Stimulated activated CD4-positive, alpha-beta T cell treated with anti-CD3 and anti-CD28 coated beads, Interleukin-2, amount 100 ng/mL, for 48 hours (primary cell): ENCODE measurements at places on chromosomes 7 and 10.
A peak's percentile ranks its signal among the peaks of the same experiment; 100 is the strongest.

DNA sequence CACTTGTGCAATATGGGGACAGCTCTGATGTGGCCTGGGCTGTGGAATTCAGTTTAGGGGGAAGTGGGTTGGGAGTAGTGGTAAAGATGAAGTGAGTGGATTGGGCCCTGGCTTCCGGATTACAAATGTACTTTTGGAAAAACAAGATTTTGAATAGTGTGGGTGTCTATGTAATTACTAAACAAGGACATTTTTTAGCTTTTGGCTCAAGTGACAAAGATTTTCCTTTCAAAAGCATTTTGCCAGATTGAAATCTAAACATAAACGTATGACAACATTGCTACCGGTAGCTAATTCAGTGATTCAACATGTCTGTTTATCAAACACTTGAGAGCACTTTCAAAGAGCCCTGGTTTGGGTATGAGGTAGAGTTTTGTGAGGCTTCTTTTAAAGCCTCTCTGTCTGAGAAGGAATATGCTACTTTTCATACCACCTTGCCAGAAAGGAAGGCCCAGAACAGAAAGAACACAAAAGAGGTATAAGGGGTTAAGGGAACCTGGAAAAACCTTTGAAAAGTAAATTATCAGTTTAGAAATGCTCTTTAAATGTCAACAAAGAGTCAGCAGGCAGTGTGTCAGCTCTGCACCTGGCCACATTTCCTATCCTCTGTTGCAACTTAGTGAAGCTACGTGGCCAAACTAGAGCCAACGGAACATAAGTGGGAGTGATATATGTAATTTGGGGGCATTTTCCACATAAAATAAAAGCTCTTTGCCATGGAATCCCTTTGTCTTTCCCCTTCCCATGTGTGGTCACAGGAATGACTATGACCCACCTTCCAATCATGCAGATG lies 516.1 kb downstream of the NRG3 start:
- DNase-seq: no peak

GRCh38 chr10:132685101-132685891 lies 100.7 kb downstream of the NKX6-2 start:
- DNase-seq: no peak

- no peak for DNase-seq
Measured at GRCh38 chr7:50956522-50957155, 173.9 kb upstream of the GRB10 start.

GRCh38 chr7:133139350-133139749 lies 57.5 kb upstream of the CHCHD3 start:
- DNase-seq: no peak

DNA sequence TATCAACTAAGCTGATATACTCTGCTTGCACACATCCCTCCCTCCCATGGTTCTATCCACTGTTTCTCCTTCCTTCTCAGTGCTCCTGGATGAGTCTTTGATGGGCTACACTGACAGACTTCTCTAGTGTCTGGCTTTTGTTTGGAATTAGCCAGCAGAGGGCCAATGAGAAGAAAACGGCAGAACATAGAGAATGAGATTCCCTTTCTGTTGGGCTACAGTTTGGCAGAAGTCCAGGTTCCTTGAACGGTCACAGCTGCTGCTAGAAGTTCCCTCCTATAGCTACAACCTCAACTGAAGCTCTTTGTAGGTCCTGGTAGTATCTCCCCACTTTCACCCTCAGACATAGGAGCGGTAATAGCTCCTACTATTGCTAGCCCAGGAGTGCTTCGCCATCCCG lies 251.1 kb upstream of the LRRN3 start:
- DNase-seq: no peak

DNA sequence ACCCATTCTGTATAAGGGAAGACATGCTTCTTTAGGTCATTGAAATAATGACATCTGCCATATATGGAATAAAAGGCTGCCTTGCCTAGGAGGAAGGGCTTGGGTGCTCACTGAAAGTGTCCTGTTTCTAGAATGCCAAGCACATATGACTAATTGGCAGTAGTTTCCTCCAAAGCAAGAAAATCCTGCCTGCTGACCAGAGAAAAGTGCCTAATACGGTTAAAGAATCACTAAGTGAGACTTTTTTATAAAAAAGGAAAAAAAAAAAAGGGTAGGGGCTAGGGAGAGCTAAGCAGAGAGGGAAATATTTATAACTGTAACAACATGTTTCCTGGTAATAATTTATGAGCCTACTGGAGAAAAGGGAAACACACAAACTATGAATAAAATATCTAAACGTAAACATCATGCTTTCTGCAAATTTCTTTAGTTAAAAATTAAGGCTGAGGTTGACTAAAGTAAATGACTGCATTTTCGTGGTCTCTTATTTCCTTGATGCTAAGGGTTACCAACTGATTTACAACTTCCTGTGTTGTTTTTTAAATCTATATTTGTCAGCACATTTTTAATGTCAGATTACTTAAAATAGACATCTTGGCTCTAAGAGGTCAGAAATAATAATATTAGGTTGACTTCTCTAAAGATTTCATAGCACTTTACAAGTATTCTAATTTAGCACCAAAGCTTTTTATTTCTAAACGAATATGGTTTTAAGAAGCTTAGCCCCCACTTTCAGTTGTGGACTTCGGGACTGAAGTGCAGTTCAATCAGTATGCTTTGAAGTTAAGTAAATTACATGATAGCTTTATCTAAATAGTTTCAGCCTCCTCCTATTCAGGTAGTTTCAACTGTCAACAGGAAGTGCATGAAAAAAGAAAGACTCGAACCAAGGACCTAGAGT lies 89.6 kb downstream of the CABCOCO1 start:
- no peak for DNase-seq

GRCh38 chr7:79531905-79532664 lies 78.6 kb upstream of the MAGI2 start:
- no peak for DNase-seq

GRCh38 chr7:75771224-75771623 lies 787 bp downstream of the CCL26 start:
- no peak for DNase-seq

DNA sequence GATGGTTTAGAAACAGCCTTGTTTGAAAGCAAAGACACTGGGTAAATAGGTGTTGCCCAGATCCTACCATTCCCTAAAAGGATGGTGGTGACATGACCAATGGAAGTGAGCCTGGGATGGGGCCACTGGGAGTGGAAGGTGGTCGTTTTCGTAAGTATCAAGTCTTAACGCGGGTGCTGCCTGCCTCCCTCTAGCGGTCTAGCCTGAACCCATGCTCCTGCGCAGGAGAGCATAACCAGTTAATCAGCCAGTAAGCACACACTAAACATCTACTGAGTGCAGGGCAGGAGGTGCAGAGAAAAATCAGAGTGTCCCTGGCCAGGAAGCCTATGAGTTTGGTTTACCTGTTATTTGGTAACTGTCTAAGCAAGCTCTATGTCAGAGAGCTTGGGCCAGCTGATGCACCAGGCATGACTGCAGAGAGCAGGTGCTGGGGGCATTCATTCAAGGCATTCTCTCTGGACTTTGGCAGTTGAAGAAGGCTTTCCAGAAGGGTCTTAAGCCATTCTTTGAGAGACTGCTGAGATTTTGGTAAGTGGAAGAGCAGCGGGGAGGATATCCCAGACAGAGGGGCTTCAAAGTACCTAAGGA lies 930 bp downstream of the GARIN1A start:
- peak; percentile 6 for DNase-seq

DNA sequence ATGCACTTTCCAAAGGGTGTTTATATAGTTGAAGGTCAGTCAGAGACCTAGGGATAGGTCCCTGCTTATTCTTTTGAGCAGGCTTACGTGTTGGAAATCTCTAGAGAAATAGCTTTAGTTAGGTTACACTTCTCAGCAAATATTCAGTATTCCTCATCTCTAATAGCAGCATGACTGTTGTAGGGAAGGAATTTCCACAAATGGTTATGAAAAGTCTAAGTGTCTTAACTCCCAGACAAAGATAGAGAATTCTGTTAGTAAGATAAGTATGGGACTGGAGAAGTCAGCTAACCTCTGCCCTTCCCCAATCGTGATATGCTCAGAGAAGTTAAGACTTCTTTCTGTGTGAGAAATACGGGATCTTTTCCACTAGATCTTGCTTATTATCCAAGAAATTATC lies 16.5 kb downstream of the SGPL1 start:
- DNase-seq: no peak

DNA sequence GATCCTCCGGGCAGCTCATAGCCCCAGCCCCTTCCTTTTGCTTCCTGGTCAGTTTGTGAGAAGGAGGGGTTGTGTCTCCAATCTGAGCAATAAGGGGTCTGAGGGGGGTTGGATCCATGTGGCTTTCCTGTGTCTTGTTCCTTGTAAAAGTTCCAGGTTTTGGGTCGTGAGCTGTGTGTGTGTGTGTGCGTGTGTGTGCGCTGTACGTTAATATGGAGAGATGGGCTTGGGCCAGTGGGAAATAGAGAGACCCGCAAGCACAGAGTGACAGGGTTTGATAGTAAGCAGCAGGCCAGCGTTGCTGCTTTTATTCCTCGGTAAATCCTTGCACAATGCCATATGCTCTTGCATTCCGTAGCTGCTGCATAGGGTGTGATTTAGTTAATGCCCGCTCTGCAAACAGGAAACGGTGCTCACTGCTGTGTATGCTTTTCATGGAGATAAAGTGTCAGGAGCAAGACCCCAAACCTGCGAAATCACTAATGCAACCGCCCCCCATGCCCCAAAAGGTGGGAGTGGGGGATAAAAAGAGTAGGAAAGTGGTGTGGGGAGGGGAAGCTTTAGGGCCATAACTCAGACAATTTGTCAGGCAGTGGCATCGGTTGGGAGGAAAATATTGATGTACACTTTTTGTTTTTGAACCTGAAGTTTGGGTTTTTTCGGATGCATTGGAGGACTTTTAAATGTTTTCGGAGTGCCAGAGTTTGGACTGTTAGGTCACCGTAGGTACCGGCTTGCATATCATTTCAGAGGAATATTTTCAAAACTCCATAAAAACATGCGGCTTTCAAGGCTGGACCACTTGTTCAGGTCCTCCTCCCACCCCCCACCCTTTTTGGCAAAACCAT lies 108.7 kb downstream of the TCF7L2 start:
- no peak for DNase-seq

DNA sequence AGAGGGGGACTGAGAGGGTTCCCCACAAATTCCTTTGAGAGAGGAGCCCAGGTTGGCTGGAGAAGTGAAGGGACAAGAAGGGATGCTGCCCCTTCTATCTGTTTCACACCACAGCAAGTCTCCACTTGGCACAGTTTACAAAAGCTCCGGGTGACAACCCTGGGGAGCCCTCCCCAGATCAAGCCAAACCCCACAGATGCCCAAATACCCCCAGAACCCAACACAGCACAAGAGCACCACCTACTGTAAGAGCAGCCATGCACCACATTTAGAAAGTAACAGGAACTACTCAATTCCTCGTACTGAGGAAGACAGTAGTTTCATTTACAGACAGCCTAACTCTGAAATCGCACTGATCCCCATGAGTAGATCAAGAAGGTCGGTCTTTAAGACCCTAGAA lies 67.8 kb upstream of the ATP6V0A4 start:
- peak; percentile 25 for DNase-seq

DNA sequence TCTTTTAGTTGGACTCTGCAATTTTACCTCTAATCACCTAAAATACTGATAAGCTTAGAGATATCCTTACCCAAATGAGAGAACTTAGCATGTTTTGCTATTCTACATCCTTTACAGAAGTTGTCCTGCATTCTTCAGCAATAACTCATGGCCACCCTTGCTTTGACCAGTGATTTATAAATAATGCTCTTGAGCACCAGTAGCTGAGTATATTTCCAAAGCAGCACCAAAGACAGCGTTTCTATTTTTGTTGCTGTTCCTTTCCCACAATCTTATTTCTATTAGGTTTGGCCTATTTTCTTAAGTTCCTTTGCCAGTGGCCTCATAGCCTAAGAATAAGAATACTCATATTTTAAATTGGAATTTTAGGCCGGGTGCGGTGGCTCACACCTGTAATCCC lies 15.0 kb downstream of the ARPC1A start:
- DNase-seq: no peak

DNA sequence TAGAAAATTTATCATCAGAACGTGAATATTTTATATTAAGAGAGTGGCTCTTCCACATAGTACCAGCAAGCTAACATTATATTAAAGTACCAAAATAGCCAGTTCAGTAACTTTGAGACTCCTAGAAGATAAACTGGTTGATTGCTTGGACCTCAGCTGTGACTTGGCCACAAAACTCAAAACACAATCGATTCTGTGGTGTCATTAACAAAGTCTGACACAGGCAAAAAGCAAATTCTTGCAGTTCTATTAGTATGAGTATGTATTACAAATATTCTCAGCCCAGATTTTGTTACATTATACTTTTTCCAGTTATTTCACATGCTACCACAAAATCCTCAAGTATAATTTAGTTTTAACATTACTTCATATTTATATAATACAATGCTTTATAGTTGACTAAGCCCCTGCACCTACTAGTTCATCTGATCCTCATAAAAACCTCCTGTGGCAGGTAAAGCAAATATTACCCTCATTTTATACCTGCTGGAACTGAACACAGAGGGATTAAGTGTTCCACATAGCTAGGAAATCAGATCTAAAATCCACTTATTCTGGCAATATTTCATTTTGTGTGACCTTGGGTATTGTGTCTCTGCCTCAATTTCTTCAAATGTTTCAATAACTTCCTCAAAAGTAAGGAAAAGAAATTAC lies 279.9 kb upstream of the MKLN1 start:
- DNase-seq: no peak

- no peak for DNase-seq
Measured at GRCh38 chr7:128665057-128665456, 7.0 kb upstream of the GARIN1A start.

DNA sequence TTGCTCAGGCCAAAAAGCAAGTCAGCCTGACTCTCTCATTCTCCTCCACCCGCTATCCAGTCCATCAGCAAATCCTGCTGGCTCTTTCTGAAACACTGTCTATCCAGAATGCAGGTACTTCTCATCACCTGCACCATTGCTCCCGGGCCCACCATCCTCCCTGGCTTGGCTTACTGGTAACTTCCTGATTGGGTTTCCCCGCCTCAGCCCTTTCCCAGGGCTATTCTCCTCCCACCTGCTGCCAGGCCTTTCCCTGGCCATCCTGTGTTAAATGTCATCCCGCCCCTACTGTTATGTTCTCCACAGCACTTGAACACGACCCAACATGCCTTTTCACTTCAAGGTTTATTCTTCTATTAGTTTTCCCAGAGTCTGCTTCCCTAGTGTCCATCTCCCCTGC lies 124.0 kb downstream of the CNNM2 start:
- DNase-seq: no peak
